ENCODE measurements at places on chromosomes 7 and 10.

DNA sequence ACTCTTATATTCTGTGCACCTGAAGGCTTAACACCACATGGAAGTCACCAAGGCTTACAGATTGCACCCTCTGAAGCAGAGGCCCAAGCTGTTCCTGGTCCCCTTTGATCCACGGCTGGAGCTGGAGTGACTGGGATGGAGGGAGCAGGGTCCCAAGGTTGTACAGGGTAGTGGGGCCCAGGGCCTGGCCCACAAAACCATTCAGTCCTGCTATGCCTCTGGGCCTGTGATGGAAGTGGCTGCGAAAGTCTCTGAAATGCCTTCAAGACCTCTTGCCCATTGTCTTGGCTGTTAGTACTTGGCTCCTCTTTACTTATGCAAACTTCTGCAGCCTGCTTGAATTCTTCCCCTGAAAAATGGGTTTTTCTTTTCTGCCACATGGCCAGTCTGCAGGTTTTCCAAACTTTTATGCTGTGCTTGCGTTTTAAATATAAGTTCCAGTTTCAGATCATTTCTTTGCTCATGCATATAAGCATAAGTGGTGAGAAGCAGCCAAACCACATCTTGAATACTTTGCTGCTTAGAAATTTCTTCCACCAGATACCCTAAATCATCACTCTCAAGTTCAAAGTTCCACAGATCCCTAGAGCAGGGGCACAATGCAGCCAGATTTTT lies 53.4 kb downstream of the AKR1D1 start:
- no peak for DNase-seq

DNA sequence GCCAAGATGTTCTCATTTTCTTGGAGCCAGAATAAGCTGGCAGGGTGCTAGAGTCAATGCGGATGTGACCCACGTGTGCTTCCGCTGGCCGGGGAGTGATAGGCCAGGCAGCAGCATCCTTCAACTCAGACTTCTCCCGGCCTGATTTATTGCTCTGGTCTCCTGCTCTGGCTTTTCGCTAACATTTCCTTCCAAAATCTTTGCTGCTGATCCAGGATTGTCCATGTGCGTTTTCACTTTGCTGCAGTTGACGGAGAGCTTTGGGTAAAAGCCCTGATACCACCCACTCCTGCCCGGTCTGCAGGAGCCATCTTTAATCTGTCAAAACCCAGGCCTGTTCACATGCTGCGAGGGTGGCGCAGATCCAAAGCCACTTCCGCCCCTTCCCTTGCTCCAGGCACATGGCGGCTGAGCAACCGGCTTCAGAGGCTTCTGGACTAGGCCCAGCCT lies 106.8 kb downstream of the CYP26A1 start:
- DNase-seq: peak; percentile 83

DNA sequence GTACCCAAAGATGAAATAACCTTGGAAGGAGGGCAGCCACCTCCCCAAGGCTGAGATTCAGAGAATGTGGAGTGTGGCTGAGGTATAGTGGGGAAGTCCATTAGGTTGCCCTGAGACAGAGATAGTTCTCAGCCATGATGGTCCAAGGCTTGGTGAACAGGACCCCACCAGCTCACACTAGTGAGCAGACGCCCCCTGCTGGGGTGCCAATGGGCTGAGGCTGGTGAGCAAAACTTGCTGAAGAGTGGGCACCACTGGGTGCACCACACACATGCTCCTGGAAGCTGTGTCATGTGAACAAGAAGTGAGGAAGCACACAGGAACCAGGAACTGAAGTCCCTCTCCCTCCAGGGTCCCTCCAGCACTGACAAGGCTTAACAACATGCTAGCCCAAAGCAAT lies 8.9 kb downstream of the FBXL13 start:
- DNase-seq: peak; percentile 49

DNA sequence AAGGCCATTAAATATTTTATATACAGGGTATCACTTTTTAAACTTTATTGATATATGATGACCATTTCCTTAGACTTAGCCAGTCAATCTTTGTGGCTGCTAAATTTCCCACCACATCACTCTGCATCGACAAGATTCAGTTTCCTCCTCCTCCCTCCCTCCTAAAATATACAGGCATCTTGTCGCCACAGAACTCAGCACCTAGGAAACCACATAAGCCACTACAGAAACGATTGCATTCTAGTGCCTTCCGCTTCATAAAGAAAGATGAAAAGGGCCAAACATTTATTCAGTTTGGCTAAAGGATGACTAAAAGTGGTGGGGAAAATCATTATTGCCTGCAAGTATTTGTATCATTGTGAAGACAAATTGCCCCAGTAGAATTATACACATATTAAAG lies 30.7 kb downstream of the ERCC6 start:
- no peak for DNase-seq

DNA sequence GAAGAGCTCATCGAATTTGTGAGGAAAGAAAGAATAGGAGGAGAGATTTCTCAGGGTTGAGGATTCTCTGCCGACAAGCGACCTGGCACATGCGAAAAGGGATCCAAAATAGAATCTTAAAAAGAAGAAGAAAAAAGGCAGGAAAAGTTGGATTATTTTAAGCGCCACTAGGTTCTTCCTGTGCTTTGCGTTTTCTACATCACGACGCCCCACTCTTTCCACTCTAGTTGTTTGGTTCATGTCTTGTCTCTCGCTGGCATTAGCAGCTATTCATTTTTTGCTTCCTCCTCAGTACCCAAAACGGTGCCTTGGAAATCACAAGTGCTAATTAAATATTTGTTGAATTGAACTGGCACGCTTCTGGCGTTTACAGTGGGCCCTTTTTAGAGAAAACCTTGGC lies 674 bp upstream of the FRA10AC1 start:
- no peak for DNase-seq
